Stomach (tissue), 19 donors: ENCODE measurements at places on chromosomes 3 and 15. TPM values are rescaled to one million over a fixed set of nuclear protein-coding genes. Genes with fewer than 3 reads are reported as not detected.

The ANKRD63 gene
- 0.37 TPM for total RNA-seq

The CCDC39 gene
- not detected for total RNA-seq

The GOLGA6D gene
- total RNA-seq, result not detected

GRCh38 chr3:59857589-59858346 is 807.9 kb upstream of the CFAP20DC start:
- no peak overlapping the region for H3K27ac ChIP-seq
- H3K4me1 ChIP-seq, result peaks cover 5% of the 10 kb centered on the region
- no peak overlapping the region for H3K4me3 ChIP-seq
- peak; percentile 88 for DNase-seq
- no peaks in the 10 kb centered on the region for H3K27me3 ChIP-seq
- no peaks in the 10 kb centered on the region for H3K36me3 ChIP-seq

DNA sequence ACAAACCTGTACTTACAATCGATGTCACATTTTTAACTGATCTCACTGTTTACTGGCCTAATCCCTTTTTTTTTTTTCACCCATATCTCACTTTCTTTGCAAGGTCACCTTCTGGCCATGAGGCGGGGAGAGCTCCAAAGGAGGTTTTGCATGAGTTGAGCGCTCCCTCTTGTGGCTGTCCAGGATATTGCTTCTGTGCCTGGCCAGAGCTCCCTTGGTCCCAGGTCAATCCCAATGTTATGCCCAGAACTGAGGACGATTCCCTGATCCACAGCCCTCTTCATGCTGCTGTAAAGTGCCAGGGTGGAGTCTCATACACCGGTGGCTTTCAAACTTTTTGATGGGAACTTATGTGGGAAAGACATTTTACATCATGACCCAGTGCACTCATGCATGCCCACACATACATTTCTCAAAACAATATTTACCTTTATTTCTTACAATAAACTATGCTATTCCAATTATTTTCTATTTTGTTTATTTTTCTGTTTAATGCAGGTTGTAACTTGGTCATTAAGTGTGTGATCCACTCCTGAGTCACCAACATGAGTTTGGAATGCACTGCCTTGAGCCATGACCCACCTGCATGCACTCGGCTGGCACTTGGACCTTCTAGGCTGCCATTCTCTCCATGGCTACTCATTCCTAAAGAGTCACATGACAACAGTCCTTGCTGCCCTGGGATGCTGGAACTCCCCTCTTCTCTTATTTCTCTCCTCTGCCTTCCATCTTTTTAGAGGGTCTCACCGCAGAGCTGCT is 9.6 kb upstream of the SST start:
- peak; percentile 86 for DNase-seq
- H3K4me1 ChIP-seq, result peaks cover 5% of the 10 kb centered on the region
- no peak overlapping the region for H3K27ac ChIP-seq
- no peak overlapping the region for H3K4me3 ChIP-seq
- H3K36me3 ChIP-seq, result no peaks in the 10 kb centered on the region
